ENCODE measurements at places on chromosomes 6 and 20.

GRCh38 chr6:79438030-79438429 is 99.2 kb downstream of the LCA5 start:
- peak; percentile 32 for DNase-seq

DNA sequence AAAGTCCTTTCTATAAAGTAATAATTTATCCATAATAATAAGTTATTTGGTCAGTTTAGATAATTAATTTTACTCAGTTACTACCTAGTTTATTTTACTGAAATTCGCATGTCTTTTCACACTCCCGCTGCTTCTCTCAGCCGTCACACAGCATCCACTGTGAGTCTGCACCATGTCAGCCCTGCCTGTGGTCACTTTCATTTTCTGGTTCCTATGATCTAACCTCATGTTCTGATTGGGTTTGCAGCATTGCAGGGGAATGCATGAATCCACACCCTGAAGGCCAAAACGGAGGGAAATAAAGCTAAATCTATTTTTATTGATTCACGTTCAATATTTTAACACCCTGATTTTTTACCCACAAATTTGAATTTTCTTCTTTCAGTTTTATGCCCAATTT is 47.4 kb downstream of the PDE10A start:
- DNase-seq: no peak

GRCh38 chr20:59121714-59122565 is 41.7 kb upstream of the ZNF831 start:
- no peak for DNase-seq

DNA sequence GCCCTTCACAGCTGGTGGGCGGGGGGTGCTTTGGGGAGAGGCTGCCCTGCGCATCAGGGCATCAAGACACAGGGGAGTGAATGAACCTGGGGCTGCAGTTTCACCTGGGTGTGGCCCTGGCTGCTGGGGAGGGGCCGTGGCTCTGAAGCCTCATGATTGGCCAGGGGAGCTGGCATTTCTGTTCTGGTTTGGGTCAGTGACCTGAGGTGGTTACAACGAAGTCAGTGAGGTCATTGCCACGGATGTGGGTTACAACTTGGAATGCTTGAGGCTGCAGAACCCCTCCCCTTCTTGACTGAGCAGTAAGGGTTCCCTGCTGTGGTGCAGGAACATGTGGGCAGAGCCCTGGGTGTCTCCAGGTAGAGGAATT is 3.0 kb downstream of the TCEA2 start:
- DNase-seq: no peak

DNA sequence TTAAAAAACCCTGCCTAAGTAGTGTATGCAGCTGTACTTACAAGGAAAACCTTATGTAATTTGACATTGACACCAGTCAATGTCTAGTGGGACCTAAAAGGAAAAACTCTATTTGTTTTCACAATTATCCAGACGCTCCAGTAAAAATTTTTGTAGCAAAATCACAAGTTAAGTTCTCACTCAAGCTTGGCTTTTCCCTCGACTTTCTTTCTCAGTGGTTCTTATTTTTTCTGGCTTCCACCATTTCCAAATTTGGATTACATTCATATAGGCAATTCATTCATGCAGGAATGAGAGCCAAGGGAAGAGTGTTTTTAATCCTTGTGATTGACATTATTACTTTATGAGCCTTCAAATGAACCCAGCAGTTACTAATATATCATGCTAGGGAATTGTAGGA is 66.0 kb upstream of the ADGRG6 start:
- no peak for DNase-seq

DNA sequence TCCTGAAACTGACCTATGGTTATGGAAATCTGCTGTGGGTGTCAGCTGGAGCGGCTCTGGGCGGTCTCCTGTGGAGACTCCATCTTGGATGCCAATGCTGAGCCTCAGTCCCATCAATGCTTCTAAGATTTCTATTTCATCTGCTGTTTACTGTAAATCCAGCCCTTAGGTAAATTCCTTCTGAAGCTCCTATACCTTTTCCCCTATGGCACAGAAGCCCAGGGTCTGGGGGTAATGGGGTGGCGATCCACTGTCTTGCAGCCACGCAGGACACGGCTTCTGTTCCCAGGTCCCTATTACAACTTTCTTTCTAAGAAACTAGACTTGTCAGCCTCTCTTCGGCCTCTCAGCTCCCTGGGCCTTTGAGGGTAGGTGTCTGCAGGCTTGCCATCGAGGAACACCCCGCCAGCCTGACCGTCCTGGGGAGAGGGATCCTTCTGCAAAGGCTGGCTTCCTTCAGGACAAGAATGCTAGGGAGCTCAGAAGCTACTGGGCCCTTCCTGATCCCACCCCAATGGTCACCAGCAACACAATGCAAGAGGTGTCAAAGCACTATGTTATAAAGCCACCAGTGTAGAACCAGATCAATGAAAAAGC is 6.4 kb downstream of the CST3 start:
- no peak for DNase-seq

GRCh38 chr6:130457605-130458004 is 91.8 kb downstream of the TMEM200A start:
- no peak for DNase-seq

GRCh38 chr20:53074811-53075314 is 102.7 kb downstream of the TSHZ2 start:
- no peak for DNase-seq

- DNase-seq: no peak
These were observed 18.1 kb upstream of the SAMHD1 start for GRCh38 chr20:36969478-36970186.

- DNase-seq: no peak
These were observed 167.3 kb downstream of the CDH26 start for GRCh38 chr20:60125513-60125912.

All from right renal pelvis (tissue), 4 donors.